ENCODE measurements at places on chromosomes 3 and 15.

- no peak for DNase-seq
These were observed 272.4 kb downstream of the TIGIT start for GRCh38 chr3:114566162-114566755.

GRCh38 chr15:98954411-98954810, 53.2 kb downstream of the PGPEP1L start:
- no peak for DNase-seq

- DNase-seq, result no peak
These were observed 7.5 kb upstream of the TATDN2 start for GRCh38 chr3:10240799-10241198.

DNA sequence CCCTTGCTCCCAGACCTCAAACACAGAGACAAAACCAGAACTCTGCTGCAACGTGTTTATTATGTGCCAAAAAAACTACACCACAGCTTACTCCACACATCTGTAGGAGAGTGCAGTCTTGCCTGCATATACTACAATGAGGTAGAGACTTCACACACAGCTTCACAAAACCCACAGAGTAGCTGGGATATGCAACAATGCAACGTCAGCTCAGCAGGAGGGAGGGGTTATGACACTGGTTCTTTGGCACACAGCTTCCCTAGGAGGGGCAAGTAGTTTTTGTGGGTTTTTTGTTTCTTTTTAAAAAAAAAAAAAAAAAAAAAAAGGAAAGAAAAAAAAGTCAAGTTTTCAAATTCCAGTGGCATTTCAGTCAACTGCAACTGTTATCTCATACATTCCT, 2.9 kb upstream of the RPS17 start:
- peak; percentile 60 for DNase-seq

DNA sequence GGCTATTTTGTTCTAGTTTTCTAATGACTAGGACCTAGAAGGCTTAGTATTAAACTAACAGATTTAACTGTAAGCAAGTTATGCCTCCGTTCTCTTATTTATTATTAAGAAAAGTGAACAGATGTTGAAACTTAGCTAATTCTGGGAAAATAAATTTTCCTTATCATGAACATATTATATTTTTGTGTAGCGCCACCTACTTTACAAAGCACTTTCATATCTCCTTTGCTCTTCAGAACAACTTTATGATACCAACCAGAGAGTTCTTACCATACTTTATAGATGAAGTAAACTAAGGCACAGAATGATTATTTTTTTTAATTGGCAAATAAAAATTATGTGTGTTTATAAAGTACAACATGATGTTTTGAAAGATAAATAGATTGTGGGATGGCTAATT, 59.4 kb downstream of the NME9 start:
- DNase-seq, result no peak

DNA sequence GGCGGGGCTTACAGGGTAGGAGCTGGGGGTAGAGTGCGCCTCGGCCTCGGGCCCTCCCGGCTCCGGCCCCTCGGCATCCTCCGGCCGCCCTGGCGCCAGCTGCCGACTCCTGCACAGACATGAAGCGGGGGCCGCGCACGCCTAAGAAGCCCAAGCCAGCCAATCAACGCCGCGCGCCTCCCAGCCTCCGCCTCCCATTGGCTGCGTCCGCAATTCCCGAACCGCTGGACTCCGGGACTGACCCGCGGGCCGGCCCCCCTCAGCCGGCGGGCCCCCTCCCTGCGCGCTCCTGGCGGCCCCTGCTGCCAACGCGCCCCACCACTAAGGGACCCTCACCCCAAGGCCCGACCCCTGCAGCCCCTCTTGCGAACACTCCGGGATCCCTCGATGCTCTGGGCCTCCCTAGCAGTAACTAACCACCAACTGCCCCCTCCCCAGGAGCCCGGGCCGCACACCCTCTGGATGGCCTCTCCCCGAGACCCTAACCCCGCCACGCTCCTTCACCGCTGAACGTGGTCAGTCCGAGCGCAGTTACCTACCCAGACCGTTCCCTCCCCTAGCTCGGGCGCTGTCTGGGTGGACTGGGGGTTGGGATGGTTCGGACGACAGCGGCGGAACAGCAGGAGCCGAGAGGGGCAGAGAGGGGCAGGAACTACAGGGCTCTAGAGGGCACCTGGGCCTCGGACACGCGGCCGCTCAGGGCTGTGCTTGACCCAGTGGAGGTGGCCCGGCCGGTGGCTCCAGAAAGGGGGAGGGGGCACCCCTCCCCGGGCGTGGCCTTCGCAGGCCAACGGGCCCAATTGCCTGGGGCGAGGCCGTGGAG, 5.0 kb downstream of the GATA2 start:
- peak; percentile 85 for DNase-seq

GRCh38 chr3:123258811-123259420, 57.2 kb downstream of the SEC22A start:
- peak; percentile 74 for DNase-seq

DNA sequence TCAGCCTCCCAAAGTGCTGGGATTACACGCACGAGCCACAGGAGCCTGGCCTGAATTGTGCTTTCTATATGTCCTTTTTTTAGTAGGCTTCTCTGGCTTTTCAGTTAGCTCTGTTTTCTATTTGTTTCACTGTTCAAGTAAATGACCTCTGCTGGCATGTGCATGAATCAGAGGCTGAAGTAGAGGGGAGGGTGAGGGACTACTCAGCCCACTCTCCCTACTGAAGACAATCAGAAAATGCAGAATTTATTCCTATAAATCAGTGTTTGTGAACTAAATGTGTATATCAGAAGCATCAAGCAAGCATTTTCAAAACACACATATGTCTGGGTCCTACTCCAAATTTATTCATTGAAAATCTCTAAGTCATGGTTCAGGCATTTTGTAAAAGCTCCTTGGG, 45.0 kb downstream of the ZMAT3 start:
- DNase-seq, result no peak

Measured in hematopoietic multipotent progenitor cell treated with erythropoietin and hydrocortisone succinate and interleukin-3 and kit ligand, for 8 days (in vitro differentiated cells).